ENCODE measurements at places on chromosomes 12 and 14.

GRCh38 chr14:91352053-91352452 lies 65.6 kb downstream of the CCDC88C start:
- DNase-seq = no peak

DNA sequence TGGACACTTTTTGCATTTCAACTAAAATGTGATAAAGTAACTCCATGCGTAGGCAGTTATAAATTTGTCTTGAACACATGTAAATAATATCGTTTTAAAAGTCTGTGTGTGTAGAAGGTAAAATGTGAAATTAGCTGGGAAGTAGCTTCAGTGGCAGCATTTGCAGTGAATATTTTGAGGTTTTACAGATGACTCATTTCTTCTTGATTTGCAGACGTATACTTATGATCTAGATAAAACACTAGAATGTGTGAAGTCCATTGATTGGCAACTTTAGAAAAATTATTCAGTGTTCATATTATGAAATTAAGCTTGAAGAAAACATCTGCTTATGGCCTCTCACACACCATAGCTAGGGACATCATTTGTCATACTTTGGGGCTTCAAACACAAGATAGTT lies 788.6 kb upstream of the NOVA1 start:
- no peak for DNase-seq

DNA sequence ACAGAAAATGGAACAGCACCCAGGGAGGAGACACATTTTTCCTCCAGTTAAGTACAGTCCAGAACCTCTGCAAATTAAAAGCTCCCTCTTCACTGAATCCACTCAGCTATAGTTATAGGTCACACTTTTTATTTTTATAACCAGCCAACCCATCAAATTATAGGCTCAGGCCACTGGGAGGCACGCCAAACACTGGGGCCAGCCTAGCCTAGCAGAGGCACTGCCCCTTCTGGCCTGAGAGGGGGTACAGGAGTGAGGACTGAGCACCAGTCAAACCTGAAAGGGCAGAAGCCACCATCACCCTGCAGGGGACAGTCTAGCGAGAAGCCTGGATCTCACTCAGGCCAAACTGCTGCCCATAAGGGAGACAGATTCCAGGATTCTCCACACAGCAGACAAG lies 19.3 kb downstream of the FMNL3 start:
- DNase-seq = no peak

DNA sequence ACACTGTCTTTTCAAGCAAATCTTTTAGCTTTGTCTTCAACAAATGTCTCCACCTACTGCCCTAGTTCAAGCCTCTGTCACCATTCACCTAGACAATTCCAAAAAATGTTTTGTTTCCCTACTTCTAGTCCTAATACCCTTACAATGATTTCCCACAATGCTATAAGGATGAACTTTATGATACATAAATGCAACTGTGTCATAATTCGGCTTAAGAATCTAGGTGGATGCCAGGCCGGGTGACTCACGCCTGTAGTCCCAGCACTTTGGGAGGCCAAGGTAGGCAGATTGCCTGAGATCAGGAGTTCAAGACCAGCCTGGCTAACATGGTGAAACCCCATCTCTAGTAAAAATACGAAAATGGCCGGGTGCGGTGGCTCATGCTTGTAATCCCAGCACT lies 20.7 kb upstream of the CREBL2 start:
- DNase-seq = no peak

DNA sequence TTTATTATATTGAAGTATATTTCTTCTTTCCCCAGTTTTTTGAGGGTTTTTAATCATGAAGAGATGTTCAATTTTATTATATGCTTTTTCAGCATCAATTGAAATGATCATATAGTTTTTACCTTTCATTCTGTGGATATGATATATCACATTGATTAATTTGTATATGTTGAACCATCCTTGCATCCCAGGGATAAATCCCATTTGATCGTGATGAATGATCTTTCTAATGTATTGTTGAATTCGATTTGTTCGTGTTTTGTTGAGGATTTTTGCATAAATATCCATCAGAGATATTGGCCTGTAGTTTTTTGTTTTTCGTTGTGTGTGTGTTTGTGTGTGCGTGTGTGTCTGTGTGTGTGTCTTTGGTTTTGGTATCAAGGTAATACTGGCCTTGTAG lies 196.4 kb downstream of the CRADD start:
- no peak for DNase-seq

- DNase-seq = no peak
Measured at GRCh38 chr12:114221136-114221833, 184.7 kb downstream of the TBX5 start.

GRCh38 chr12:7994731-7995205 lies 37.7 kb upstream of the FOXJ2 start:
- no peak for DNase-seq

Data from activated gamma-delta T cell treated with Interleukin-2 at 50 U/mL for 16 hours (primary cell).